ENCODE measurements at places on chromosomes 16 and 17.

GRCh38 chr16:88310796-88311605 lies 71.8 kb upstream of the ZNF469 start:
- DNase-seq: no peak

DNA sequence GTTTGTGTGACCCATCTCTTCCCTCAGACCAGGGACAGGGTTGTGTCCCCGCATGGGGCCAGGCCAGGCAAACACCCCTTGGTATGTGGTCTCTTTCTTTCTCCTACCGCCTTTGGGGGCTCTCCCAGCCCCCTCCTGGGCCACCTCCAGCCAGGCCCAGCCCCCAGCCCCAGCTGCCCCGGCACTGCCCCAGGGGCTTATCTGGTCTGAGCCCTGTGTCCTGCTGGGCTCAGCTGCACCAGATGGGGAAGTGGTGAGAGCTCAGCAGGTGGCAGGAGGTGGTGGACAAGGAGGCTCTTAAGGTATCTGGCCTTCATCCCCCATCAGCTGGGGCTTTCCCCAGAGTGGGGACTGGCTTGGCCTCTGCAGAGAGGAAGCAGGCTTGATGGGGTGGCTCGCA lies 8.7 kb downstream of the ADAM11 start:
- DNase-seq: no peak

- DNase-seq: no peak
Measured at GRCh38 chr17:81484195-81484979, 28.2 kb downstream of the ACTG1 start.

DNA sequence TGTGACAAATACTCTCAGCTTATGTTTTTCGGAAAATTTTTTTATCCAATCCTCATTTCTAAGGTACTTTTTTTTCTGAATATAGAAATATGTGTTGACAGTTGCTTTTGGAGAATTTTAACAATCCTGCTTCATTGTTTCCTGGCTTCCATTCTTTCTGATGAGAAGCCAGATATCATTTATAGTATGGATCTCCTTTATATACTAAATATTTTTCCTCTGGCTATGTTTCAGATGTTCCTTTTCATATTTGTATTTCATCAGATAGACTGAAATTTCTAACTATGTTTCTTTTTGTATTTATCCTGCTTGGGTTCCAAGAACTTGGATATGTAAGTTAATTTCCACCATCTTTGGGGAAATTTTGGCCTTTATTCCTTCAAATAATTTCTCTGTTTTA lies 138.9 kb upstream of the CDH11 start:
- no peak for DNase-seq

GRCh38 chr16:50056226-50056625 lies 9.5 kb upstream of the HEATR3 start:
- DNase-seq: no peak

DNA sequence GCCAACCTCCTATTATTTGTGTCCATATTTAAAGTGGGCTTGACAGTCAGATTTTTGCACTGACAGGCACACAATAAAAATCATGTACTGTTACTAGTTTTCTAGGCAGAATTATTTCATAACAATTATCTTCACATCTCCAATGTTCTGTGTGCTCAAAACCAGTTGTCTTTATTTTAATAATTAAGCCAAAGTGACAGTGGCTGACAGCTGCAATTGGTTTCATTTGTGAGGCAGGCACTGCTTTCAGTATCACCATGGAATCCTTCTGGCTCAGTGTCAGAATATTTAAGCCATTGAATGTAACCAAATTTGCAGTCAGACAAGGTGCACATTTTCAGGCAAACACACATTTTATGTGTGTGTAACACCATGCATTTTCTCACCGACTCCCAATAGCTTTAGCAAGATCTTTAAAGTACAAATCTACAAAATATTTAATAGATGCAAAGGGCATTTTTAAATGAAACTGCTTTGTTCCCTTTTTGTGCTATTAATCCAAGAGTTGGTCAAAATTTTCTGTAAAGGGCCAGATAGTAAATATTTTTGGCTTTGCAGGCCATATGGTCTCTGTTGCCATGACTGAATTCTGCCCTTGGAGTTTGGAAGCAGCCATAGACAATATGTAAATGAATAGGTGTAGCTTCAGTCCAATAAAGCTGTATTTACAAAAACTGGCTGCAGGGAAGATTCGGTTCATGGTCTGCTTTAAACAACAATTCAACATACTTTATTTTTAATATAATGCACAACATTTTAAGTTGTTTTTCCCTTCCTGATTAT lies 486.0 kb downstream of the KCNJ2 start:
- no peak for DNase-seq

GRCh38 chr16:69286941-69287713 lies 24.0 kb upstream of the VPS4A start:
- DNase-seq: no peak

DNA sequence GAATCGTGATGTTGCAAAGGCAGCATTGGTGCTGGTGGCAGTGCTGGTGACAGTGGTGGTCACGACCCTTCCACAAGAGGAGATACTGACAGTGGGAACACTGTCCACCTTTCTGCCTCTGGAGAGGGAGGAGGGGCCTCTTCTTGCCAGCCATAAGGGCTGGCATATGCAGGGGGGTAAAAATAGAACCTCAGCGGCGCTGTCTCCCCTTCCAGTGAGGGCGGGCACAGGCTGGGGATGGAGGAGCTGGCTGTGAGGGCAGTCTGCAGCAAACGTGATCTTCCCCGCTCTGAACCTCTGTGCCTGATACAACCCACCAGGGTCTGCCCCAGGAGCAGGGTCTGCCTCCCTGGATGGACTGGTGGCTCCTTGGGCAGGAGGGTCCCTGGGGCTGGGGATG lies 3.4 kb downstream of the RAP1GAP2 start:
- no peak for DNase-seq

DNA sequence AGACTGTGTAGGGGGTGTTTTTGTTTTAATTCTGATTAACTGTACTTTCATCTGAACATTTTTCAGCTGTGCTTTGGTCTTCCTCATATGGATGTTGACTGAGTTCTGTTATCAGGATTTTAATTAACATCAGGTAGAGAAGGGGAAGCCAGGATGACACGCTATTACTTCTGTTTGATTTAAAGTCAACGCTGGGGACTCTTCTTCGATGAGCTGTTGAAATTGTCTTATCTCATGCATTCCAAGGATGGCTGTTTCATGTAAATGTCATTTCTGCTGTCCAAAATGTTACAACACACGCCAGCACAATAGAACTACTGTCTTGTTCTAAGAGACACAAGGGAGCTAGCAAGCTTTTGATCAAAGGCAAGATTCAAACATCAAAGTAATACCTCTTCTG lies 263.3 kb upstream of the CDH5 start:
- no peak for DNase-seq

DNA sequence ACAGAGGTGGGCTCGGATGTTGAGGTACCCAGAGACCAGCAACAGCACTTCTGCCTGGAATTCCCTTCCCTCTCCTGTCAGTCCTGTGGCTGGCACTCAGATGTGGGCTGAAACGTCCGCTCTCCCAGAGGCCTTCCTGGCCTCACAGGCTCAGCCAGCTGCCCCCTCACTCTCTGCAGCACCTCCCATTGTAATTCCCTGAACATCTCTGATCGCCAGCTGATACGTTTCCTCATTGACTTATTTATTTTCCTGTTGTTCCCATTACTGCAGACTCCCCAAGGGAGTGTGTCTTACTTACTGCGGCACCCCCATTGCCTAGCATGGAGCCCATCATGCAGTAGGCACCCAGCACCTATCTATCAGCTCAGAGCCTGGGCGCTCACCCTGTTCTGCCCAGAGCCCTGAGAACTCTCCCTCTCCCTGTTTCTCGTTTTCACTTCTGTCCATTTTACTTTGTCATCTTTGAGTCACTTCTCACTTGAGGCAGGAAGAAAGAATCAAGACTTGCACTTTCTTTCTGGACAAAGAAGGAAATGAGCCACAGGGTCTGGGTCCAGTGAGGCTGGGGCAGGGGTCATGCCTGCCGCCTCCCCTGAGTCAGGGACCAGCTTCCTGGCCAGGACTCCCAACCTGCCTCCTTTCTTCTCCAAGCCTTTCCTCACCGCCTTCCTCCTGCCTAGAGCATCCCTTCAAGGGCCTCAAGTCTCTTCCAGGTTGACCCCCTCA lies 10.2 kb downstream of the CDH5 start:
- DNase-seq: no peak

GRCh38 chr16:26019381-26020242 lies 327.9 kb downstream of the HS3ST4 start:
- no peak for DNase-seq

DNA sequence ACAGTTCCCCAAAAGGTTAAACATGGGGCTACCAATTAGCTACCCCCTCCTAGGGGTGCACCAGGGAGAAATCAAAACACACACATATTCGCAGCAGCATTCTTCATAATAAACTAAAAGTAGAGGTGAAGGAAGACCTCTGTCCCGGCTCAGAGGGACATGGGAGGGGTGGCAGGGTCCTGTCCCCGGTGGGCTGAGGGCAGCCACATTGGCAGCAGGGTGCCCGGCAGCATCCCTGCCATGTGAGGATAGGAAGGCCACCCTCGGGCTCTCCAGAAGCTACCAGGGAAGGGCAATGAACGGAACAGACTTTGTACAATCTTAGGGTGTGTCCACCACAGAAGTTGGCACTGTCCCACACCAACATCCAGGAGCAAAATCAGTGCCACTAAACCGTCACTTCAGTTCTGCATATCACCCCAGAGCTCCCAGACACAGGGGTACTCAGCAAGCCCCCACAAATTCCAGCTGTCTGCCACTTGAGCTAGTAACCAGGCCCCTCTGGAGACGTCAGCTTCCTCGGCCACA lies 3.1 kb upstream of the DNAH17 start:
- DNase-seq: no peak

DNA sequence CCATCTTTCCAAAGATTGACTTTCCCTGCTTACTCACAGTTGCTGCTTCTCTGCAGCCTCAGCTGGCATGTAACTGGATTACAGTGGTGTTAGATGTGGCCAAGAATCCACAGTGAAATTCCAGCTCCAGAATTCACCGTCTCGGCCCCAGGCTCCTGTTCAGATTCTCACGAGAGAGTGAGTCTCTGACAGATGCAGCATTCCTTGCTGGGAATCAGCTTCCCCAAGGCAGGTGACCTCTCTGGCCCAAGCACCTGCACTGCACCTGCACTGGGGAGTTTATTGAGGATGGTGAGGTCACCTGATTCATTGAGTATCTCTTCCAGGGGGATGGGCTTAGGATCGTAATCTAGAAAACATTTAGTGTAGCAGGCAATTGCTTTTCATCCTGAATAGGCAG lies 600.5 kb upstream of the RBFOX1 start:
- no peak for DNase-seq

GRCh38 chr17:43669971-43670644 lies 8.4 kb upstream of the MEOX1 start:
- no peak for DNase-seq

DNA sequence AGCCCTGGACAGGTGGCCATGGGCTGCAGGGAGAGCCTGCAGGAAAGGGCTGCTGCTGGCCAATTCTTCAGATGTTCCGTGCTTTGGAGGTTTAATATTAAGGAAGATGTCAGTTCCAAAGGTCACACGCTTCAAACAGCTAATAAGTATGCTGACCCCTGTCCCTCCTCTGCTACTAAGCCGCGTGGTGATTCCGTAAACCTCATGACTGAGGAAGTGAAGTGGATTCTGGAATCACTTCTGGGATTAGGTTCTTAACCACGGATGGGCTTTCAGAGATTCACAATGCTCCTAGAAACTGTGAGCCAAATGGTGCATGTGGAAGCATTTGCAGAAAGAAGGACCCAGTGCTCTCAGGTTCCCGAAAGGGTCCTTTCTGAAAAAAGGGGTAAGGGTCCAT lies 28.5 kb upstream of the ERN1 start:
- no peak for DNase-seq

- no peak for DNase-seq
Measured at GRCh38 chr16:1144476-1145382, 8.2 kb upstream of the CACNA1H start.

DNA sequence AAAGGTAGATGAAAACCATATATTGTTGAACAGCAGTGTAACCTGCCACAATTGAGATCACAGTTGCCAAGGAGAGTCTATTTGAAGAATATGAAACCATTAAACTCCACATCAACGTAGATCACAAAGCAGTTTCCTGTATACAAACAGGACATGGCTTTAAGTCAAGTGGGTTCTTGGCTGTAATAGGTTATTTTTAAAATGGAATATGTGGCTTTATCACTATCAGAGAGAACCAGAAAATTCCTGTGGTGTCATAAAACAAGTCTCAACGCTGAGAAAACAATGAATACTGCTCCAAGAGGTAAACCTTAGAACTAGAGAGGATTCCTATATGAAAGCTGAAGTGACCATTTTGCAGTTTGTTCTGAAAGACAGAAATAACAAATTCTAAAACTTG lies 999.7 kb downstream of the CDH11 start:
- no peak for DNase-seq

- peak; percentile 30 for DNase-seq
Measured at GRCh38 chr16:8751481-8752311, 45.7 kb downstream of the TMEM186 start.

- peak; percentile 44 for DNase-seq
Measured at GRCh38 chr16:81493755-81494433, 49.3 kb downstream of the CMIP start.

DNA sequence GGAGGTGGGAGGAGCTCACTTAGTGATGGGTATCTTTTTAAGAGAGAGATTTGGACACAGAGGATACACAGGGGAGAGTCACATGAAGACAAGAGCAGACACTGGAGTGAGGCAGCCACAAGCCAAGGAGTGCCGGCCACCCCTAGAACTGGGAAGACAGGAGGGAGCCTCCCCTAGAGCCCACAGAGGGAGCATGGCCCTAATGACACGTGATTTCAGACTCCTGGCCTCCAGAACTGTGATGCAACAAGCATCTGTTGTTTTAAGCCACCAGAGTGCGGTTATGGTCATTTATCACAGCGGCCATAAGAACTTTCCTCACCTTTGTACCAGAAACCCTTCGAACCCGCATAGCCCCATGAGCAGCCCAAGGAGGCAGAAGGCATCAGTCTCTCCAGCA lies 33.3 kb downstream of the SLC38A8 start:
- DNase-seq: no peak

DNA sequence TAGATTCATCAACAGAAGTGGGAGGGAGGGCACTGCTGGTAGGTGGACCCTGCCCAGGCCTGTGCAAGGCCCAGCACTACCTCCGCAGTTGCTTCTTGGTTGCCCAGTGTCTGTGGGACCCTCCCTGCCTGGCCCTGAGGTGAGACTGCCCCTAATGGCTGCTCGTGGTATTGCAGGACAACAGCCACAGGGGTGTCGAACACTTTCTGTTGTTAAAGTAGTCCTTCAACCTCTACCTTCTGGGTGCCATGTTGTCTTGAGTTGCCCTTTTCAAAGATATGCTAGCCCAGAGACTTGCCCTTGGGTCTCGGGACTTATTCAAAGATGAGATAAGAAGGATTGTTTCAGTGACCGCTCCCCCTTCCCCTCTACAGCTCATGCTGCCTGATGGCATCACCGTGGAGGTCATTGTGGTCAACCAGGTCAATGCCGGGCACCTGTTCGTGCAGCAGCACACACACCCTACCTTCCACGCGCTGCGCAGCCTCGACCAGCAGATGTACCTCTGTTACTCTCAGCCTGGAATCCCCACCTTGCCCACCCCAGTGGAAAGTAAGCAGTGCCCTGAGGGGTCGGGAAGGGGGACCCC lies 29.1 kb downstream of the AKAP1 start:
- DNase-seq: no peak

- DNase-seq: no peak
Measured at GRCh38 chr17:10604521-10604920, 52.6 kb downstream of the MYH3 start.

Data from GM04504 (cell line).